ENCODE measurements at places on chromosomes 2 and 18. TPM values are rescaled to one million over a fixed set of nuclear protein-coding genes. Genes with fewer than 3 reads are reported as not detected.
A peak's percentile ranks its signal among the peaks of the same experiment; 100 is the strongest.

DNA sequence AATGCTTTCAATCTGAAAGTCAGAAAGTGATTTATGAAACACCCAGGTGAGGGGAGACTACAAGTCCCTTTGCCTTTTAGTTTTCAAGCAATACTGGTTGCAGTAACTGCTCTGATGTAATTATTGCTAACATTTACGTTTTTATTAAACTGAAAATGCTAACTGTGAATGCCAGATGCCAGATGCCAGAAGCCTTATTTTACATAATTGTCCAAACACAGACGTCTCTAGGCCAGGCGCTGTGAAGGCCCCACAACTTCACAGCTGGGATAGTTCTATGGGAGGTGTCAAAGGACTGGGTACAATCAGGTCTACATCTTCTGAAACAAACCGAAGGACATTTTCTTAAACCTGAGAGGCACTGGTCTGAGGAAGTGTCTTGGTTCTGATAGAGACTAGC is 27.5 kb upstream of the MSGN1 start:
- no peak overlapping the region for H3K27ac ChIP-seq
- H3K27me3 ChIP-seq: no peaks in the 10 kb centered on the region
- peaks cover 2% of the 10 kb centered on the region for H3K4me1 ChIP-seq
- no peak overlapping the region for H3K4me3 ChIP-seq
- no peak for DNase-seq

- H3K27me3 ChIP-seq: no peaks in the 10 kb centered on the region
- DNase-seq: no peak
- H3K4me1 ChIP-seq: no peaks in the 10 kb centered on the region
- no peak overlapping the region for H3K4me3 ChIP-seq
- H3K36me3 ChIP-seq: no peaks in the 10 kb centered on the region
Observed at GRCh38 chr2:186862869-186863709, 14.1 kb upstream of the ZSWIM2 start.

Gene CPLX4
- not detected for total RNA-seq

DNA sequence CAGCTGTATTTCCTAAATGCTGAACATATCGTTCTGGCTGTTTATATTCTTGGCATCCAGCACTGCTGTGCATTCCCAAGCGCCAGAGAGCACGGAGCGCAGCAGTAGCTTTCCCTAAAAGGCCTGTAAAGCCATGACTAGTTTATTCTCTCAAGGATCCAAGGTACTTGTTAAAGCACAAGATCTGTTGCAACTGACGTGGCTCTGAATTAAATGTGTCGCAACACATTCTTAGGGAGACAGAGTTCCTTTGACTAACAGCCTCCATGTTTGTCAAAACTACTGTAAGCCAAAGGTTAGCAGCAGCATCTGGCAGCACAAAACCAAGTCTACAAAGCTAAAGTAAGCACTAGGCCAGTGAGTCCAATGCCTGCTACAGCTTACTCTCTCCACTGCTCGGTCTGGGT is 188.6 kb upstream of the FN1 start:
- peaks cover 8% of the 10 kb centered on the region for H3K4me1 ChIP-seq
- no peak for DNase-seq
- no peak overlapping the region for H3K27ac ChIP-seq

DNA sequence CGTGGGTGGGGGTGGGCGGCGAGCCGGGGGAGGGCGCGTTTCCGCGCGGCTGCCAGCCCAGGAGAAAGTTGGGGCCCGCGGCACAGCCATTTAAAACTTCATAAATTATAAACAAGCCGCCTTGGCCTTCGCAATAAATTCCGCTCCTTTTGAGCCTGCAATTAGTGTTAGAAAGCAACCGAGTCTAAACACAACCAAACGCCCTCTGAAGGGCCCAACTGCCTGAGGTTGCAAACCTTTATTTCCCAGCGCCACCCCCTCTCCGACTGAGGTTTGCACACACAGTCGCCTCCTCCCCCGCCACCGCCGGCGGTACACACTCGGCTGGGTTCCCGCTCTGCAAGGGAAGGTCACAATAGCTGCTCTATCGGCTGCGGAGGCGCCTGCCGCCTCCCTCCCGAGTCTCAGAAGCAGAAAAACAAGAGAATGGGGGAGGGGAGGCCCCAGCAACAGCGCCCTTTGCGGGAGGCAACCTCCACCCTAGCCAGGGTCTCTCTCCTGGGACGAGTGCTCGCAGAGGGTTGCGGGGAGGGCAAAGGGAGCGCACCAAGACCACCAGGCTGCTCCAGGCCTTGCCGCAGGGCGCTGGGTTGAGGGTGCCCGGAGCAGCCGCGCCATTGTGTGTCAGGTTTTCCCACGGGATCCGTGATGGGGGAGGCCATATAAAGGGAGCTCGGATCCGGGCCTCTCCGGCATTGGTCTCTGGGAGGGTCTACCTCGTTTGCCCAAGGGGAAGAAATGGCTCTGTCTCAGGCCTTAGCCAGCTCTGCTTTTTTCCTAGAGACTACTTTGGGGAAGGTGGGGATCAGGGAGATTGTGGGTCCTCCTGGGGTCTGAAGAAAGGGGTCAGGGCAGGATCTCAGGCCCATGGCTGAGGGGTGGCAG is 13.4 kb upstream of the HOXD1 start:
- H3K36me3 ChIP-seq: no peaks in the 10 kb centered on the region
- H3K27me3 ChIP-seq: peaks cover 100% of the 10 kb centered on the region
- no peaks in the 10 kb centered on the region for H3K4me1 ChIP-seq
- peak; percentile 81 for DNase-seq
- H3K4me3 ChIP-seq: peak overlapping the region; percentile 75

DNA sequence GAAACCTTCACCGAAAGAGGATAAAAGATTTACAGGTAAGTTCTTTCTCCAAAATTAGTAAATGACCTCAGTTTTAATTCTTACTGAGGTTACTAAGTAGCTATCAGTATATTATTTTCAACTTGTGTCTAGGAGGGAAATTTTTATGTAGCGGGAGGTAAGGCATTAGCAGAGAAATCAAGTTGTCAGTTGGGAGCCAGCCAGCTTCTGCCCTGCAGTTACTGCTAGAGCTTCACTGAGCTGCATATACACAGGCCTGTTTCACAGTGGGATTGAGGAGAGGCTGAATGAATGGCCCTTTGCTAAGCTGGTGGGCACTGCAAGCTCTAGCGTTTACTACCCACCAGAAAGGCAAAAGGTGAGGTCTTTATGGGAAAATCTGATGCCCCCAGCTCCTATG is 105.7 kb downstream of the ACAA2 start:
- no peaks in the 10 kb centered on the region for H3K4me1 ChIP-seq
- no peaks in the 10 kb centered on the region for H3K36me3 ChIP-seq
- H3K4me3 ChIP-seq: no peak overlapping the region
- H3K27me3 ChIP-seq: no peaks in the 10 kb centered on the region
- no peak overlapping the region for H3K27ac ChIP-seq
- DNase-seq: no peak

GRCh38 chr18:77115192-77115953 is 17.2 kb downstream of the MBP start:
- DNase-seq: no peak
- no peak overlapping the region for H3K4me3 ChIP-seq
- H3K4me1 ChIP-seq: peaks cover 4% of the 10 kb centered on the region
- H3K27me3 ChIP-seq: no peaks in the 10 kb centered on the region
- H3K27ac ChIP-seq: no peak overlapping the region
- peaks cover 10% of the 10 kb centered on the region for H3K36me3 ChIP-seq

All from H9 (cell line).